ENCODE measurements at places on chromosomes 11 and 22.

DNA sequence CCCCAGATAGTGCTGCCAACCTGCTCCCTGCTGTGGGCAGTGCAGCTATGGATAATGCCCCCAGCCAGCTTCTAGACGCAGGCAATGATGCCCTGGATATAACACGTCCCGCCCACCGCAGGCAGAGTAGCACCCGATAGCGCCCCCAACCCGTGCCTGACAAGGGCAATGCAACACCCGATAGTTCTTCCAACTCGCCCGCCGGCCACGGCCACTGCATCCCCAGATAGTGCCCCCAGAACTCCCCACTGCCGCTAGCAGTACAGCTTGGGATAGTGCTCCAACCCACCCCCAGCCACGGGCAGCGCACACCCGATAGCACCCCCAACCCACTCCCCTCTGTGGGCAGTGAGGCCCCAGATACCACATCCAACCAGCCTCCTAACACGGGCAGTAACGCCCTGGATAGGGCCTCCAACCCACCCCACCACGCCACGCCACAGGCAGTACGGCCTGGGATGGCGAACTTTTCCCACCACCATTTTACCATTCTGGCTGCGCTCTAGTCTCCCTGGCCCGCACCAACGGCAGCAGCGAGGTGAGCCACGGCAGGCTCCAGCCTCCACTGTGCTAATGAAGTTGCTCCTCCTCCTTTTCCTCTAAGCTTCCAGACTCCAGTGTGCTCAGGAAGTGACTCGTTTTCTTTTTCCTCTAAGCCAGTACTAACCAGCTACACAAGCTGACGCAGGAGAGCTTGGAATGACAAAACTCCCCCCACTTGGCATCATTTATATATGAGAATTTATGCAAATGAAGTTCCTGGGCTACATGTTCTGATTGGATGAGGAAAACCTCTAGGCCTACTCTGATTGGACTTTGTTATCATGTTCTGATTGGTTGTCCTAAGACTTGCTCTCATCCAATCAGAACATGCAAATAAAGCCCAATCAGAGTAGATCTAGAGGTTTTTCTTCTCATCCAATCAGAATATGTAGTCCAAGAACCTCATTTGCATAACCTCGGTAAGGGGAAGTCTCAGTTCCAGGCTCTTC is 3.0 kb upstream of the RFPL3 start:
- H3K4me3 ChIP-seq = no peak overlapping the region
- H3K27me3 ChIP-seq = no peaks in the 10 kb centered on the region
- H3K27ac ChIP-seq = peak overlapping the region; percentile 53
- H3K4me1 ChIP-seq = no peaks in the 10 kb centered on the region
- DNase-seq = no peak

DNA sequence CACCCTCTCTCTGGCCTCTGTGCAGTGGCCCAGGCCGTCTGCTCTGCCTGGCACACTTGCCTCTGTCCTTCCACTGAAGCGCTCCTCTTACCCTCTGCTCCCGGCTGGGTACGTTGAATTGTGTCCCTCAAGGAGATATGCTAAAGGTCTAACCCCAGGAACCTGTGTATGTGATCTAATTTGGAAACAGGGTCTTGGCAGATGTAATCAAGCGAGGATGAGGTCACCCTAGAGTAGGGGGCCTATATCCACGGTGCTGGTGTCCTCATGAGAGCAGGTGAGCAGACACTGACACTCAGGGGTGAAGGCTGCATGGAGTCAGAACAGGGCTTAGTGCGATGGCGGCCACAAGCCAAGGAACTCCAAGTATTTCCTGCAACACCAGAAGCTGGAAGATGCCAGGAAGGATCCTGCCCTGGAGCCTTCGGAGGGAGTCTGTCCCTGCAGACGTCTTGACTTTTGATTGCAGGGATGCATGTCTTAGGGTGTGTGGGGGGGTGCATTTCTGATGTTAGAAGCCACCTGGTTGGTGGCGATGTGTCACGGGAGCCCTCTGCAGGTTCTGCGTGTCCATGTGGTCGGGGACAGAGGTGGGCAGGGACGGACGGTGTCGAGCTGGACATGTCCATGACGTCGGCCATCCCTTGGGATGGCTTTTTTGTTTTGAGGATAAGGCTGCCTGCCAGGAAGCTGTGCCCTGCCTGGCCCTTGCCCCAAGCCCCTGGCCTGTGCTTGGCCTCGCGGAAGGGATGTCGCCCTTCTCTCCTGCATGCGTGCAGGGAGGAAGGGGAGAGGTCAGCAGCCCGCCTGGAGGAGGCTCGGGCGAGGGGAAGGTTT is 68.6 kb downstream of the LRP5 start:
- H3K4me3 ChIP-seq = peak overlapping the region; percentile 1
- H3K27me3 ChIP-seq = no peaks in the 10 kb centered on the region
- H3K36me3 ChIP-seq = peaks cover 12% of the 10 kb centered on the region
- H3K27ac ChIP-seq = peak overlapping the region; percentile 87
- peaks cover 38% of the 10 kb centered on the region for H3K4me1 ChIP-seq
- no peak for DNase-seq

GRCh38 chr11:42003801-42004200 is 544.3 kb upstream of the LRRC4C start:
- no peaks in the 10 kb centered on the region for H3K4me1 ChIP-seq
- DNase-seq = no peak
- no peaks in the 10 kb centered on the region for H3K27me3 ChIP-seq
- no peak overlapping the region for H3K4me3 ChIP-seq

DNA sequence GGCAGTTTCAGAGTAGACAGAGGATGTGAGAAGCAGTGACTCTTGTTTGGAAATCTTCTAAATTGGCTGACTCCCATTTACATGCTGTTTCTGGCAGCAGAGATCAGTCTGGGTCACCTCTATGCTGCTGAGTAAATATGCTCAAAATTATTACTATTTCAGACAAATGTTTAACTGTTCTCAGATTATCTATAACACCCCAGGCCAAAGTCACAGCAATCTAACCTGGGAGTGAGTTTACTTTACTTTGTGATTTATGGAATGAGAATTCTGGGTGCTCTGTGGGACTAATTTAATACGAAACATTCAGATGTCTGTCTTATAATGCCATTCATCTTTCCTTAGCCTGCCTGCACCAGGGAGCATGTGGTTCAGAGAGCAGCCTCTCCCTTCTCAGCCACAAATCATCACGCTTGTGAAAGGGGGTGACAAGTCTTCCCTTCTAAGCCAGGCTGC is 282.5 kb upstream of the MPPED2 start:
- no peak for DNase-seq
- no peaks in the 10 kb centered on the region for H3K36me3 ChIP-seq
- H3K27ac ChIP-seq = no peak overlapping the region
- H3K27me3 ChIP-seq = no peaks in the 10 kb centered on the region
- no peaks in the 10 kb centered on the region for H3K4me1 ChIP-seq

DNA sequence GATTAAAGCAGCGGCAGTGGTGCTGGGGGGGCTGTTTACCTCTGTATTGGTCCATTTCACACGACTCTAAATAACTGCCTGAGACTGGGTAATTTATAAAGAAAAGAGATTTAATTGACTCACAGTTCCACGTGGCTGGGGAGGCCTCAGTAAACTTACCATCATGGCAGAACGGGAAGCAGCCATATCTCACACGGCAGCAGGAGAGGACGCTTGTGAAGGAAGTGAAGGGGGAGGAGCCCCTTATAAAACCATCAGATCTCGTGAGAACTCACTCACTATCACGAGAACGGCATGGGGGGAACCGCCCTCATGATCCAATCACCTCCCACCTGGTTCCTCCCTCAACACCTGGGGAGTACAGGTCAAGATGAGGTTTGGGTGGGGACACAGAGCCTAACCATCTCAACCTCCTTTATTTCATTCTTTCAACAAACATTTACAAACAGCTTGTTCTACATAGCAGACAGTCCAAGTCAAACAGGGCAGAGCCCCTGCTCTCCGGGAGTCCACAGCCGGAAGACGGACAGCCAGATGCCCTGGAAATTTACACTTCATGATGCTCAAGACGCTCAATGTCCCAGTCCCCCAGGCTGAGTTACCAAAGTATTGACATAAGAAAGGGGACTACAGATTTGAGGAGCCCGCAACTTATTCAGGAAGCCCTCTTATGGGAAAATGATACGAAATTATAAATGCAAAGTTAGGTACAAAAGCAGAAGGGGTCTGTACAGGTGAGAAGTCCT is 26.3 kb upstream of the HMGXB4 start:
- H3K27me3 ChIP-seq = no peaks in the 10 kb centered on the region
- no peak overlapping the region for H3K27ac ChIP-seq
- H3K36me3 ChIP-seq = no peaks in the 10 kb centered on the region
- H3K4me1 ChIP-seq = no peaks in the 10 kb centered on the region

GRCh38 chr11:61198361-61198760 is 5.0 kb upstream of the PGA3 start:
- H3K4me1 ChIP-seq = no peaks in the 10 kb centered on the region
- no peak overlapping the region for H3K27ac ChIP-seq
- DNase-seq = no peak

GRCh38 chr22:28795932-28796856 is 4.2 kb downstream of the XBP1 start:
- peaks cover 2% of the 10 kb centered on the region for H3K36me3 ChIP-seq
- 0 out of 2 replicates have a peak, but pooled peaks cover 7% of the 10 kb centered on the region for H3K4me1 ChIP-seq
- no peak overlapping the region for H3K27ac ChIP-seq
- DNase-seq = no peak

Measured in Caco-2 (cell line).